Mammary epithelial cell (primary cell): ENCODE measurements at places on chromosomes 11 and 22. TPM values are rescaled to one million over a fixed set of nuclear protein-coding genes. Genes with fewer than 3 reads are reported as not detected.

GRCh38 chr11:121930004-121930965 is 185.7 kb downstream of the BLID start:
- no peak for DNase-seq

DNA sequence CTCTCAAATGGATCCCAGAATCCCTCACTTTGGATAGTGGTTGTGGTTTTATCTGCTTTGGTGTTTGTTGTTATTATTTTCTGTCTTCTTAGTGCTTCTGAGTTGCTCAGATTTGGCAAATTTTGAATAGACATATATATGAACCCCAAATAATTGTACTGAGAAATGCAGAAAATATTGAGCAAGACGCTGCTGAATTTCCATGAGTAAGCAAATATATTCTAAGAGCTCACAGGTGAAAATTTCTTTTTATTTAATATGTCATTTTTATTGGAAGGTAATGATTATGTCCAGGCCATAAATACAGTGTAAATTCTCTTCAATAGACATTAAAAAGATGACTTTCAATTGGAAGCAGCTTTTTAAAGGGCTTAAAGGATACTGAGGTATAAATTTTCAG is 152.1 kb downstream of the FAT3 start:
- DNase-seq, result no peak

DNA sequence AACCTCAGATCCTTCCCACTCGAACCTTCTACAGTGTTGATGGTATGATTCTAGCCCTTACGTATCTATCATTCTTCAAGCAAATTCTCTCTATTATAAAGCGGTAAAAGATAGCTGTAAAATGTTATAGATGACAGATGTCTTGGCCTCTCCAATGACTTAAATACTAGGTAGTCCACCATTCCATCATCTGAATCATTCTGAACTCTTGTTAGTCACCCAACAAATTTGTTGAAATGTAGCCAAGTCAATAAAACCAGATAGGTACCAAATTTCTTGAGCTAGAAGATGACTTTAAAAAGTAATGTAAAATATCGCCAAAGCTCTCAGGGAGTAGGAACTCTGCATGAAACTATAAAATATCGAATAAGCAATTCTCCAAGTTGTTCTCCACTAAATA is 32.6 kb upstream of the PICALM start:
- DNase-seq, result peak; percentile 54

The CCDC82 gene
- total RNA-seq, result 17.9 and 19.2 TPM in 2 replicates

The H19 gene
- 31.8 TPM for total RNA-seq
